ENCODE measurements at places on chromosomes 11 and 22.

DNA sequence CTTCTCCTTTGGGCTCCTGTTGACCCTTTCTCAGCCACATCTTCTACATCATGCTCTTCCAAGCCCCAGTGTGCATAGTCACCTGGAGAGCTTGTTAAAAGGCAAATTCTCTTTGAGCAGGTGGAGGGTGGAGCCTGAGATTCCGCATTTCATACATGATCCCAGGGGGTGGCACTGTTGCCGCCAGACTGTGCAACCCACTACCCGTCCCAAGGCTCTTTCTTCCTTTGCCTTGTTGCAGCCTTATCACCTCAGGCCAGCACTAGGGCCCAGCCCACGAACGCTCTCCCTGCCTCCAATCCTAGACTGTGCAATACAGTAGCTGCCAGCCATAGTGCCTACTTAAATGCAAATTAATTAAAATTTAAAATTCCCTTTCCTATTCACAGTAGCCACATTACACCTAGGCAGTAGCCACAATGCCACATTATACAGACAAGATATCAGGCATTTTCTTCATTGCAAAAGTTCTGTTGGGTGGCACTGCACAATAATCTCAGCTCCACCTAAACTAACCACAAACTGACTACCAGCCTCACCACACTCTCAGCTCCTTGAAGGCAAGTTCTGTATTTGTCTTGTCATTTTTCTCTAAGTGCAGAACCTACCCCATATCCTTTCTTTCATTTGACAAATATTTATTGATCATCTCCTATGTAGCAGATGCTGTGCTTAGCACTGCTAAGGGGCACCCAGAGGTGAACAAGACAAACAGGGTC, 4.6 kb upstream of the KCNJ5 start:
- H3K27me3 ChIP-seq: peaks cover 61% of the 10 kb centered on the region
- no peak overlapping the region for H3K4me3 ChIP-seq
- peaks cover 6% of the 10 kb centered on the region for H3K4me1 ChIP-seq
- no peak for DNase-seq
- H3K27ac ChIP-seq: no peak overlapping the region
- H3K36me3 ChIP-seq: no peaks in the 10 kb centered on the region

GRCh38 chr11:65310736-65311135, 3.9 kb upstream of the CDC42EP2 start:
- DNase-seq: no peak
- H3K27me3 ChIP-seq: peaks cover 12% of the 10 kb centered on the region
- no peaks in the 10 kb centered on the region for H3K36me3 ChIP-seq
- peaks cover 6% of the 10 kb centered on the region for H3K4me1 ChIP-seq

DNA sequence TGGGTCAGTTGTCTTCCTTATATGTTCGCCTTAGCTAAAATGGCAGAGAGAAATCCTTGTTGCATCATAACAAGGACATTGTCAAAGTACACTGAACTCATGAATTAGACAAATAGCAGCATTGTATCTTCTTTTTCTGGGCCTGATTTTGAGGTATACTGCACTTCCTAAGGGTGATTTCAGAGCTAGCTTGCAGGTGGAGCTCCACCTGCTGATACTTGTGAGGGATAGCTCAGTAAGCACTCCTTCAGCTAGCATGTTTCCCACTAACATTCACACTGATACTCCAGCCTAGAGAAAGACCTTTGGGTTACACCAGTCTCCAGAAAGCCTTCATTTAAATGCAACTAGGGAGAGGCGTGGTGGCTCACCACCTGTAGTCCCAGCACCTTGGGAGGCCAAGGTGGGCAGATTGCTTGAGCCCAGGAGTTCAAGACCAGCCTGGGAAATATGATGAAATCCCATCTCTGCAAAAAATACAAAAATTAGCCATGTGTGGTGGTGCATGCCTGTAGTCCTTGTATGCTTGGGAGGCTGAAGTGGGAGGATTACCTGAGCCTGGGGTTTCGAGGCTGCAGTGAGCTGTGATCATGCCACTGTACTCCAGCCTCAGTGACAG, 29.8 kb downstream of the JAM3 start:
- no peaks in the 10 kb centered on the region for H3K4me1 ChIP-seq
- DNase-seq: no peak
- no peak overlapping the region for H3K4me3 ChIP-seq
- H3K27ac ChIP-seq: no peak overlapping the region
- no peaks in the 10 kb centered on the region for H3K27me3 ChIP-seq

DNA sequence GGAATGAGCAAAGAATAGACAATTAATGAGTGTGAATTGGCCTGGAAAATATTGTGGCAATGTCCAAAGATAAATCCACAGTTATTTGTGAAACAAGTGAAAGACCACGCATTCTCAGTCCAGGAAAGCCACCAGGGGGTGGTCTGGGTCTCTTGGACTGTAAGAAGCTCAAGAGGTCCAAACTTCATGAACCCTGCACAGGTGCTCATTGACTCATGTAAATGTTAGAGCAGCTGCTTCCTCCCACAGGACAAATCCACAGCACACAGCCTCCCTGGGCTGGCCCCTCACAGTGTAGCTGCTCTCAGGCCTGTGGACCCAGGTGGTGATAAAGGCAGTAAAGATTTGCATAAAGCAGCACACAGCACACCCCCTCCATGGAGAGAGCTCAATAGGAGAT, 114.0 kb downstream of the ZNF280B start:
- H3K27me3 ChIP-seq: peaks cover 3% of the 10 kb centered on the region
- H3K4me1 ChIP-seq: no peaks in the 10 kb centered on the region
- H3K36me3 ChIP-seq: no peaks in the 10 kb centered on the region
- no peak overlapping the region for H3K27ac ChIP-seq
- no peak for DNase-seq

- DNase-seq: no peak
- no peak overlapping the region for H3K27ac ChIP-seq
- no peaks in the 10 kb centered on the region for H3K36me3 ChIP-seq
- H3K27me3 ChIP-seq: peaks cover 5% of the 10 kb centered on the region
Measured at GRCh38 chr11:94068764-94069163, 47.6 kb downstream of the HEPHL1 start.

DNA sequence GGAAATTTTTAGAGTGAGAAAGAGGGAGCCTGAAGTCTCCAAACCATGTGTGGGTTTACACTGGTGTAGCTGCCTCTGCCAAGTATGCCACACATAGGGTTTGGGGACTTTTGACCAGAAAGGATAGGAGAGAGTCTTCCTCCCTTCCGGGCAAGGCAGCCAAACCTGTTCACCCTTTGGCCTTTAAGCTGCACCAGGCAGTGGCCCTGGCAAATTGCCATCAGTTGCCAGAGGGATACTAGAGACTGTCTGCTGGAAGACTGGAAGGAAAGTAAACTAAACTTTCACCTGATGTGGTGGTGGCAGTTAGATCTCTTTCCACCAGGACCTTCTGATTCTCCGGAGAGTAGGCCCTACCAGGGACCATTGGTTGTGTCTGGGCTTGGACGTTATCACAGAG, 1263.2 kb downstream of the FAM181B start:
- H3K36me3 ChIP-seq: no peaks in the 10 kb centered on the region
- no peak overlapping the region for H3K27ac ChIP-seq
- H3K4me1 ChIP-seq: no peaks in the 10 kb centered on the region
- no peak overlapping the region for H3K4me3 ChIP-seq

DNA sequence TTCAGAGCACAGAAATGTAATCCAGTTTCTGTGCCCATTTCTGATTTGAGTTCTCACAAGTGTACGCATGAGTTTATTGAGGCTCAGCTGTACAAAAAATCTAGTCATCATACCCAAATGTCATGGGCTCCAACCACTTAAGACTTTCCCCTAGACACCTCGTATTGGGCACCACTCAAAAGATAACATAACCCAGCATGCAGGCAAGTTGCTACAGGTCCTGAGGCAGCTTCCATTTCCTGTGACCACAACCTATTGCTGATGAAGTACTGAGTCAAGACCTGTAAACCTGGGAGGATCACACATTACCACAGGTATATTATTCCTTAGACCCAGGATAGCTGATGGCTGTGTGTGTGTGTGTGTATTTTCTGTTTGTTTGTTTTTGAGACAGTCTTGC, 95.2 kb downstream of the MRTFA start:
- no peaks in the 10 kb centered on the region for H3K27me3 ChIP-seq
- H3K4me1 ChIP-seq: peaks cover 28% of the 10 kb centered on the region
- no peak overlapping the region for H3K27ac ChIP-seq
- H3K4me3 ChIP-seq: no peak overlapping the region

DNA sequence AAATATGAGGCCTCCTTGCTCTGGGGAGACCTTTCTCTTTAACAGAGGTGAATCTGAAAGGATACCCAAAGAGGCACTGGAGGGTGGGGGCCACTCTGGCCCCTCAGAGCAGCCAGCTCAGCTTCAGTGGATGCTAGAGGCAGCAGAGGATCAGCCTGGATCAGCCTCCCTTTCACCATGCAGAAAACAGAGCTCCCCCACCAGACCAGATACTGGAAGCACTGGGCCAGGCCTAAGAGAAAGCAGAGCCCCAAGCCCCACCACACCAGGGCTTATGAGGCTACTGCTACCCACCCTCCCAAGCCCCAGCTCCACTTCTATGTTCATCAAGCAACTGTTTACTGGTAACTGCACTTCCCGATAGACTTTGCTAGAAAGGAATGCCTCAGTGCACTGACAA, 4.0 kb upstream of the SLC43A3 start:
- no peaks in the 10 kb centered on the region for H3K27me3 ChIP-seq
- peaks cover 33% of the 10 kb centered on the region for H3K4me1 ChIP-seq
- no peak overlapping the region for H3K27ac ChIP-seq
- peaks cover 7% of the 10 kb centered on the region for H3K36me3 ChIP-seq
- DNase-seq: no peak

GRCh38 chr11:121299417-121299816, 6.8 kb downstream of the SC5D start:
- H3K4me3 ChIP-seq: no peak overlapping the region
- peaks cover 6% of the 10 kb centered on the region for H3K36me3 ChIP-seq
- DNase-seq: no peak
- peaks cover 36% of the 10 kb centered on the region for H3K4me1 ChIP-seq
- no peak overlapping the region for H3K27ac ChIP-seq

- no peaks in the 10 kb centered on the region for H3K36me3 ChIP-seq
- H3K27ac ChIP-seq: no peak overlapping the region
- H3K4me1 ChIP-seq: no peaks in the 10 kb centered on the region
- H3K27me3 ChIP-seq: no peaks in the 10 kb centered on the region
- no peak for DNase-seq
Measured at GRCh38 chr11:2691991-2692875, 7.6 kb downstream of the KCNQ1OT1 start.

All from activated naive CD8-positive, alpha-beta T cell treated with anti-CD3 and anti-CD28 coated beads, Interleukin-2, amount 50 U/mL, for 24 hours (primary cell).